Esophagus squamous epithelium (tissue), 5 donors: ENCODE measurements at places on chromosomes 7 and 10. TPM values are rescaled to one million over a fixed set of nuclear protein-coding genes. Genes with fewer than 3 reads are reported as not detected.

RAMP3 gene
- 16.8 TPM for total RNA-seq

MSS51 gene
- total RNA-seq = 0.88 TPM

HOXA2 gene
- total RNA-seq = 0.27 TPM

GRCh38 chr7:101347477-101347876 is 15.2 kb upstream of the COL26A1 start:
- no peak for DNase-seq
- H3K36me3 ChIP-seq = no peaks in the 10 kb centered on the region

- H3K4me3 ChIP-seq = no peak overlapping the region
- no peaks in the 10 kb centered on the region for H3K4me1 ChIP-seq
- no peak for DNase-seq
- H3K27ac ChIP-seq = no peak overlapping the region
- H3K36me3 ChIP-seq = no peaks in the 10 kb centered on the region
- H3K27me3 ChIP-seq = no peaks in the 10 kb centered on the region
These were observed 141.3 kb downstream of the CFTR start for GRCh38 chr7:117621075-117621618.

DNA sequence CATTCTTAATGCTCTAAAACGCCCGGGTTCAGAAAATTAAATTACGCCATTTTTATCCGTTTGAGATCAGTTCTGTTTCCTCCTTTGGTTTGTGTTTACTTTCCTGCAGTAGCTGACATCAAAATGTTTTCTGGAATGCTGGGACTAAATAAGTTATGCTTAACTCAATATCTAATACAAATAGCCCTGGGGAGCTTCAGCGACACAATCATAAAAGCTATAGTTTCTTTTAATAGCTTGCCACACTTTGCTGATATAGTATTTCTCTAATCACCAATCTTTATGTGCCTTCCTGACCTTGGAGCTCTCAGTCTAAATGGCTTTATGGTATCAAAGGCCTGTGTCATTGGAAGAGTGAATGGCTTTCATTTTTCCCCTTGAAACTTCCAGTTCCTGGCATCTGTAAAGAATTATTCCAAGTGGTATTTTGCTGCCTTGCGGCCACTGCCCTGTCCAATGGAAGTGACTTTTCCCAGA is 202.7 kb downstream of the HDAC9 start:
- no peaks in the 10 kb centered on the region for H3K4me1 ChIP-seq
- H3K27me3 ChIP-seq = no peaks in the 10 kb centered on the region
- DNase-seq = no peak
- no peaks in the 10 kb centered on the region for H3K36me3 ChIP-seq

- no peak overlapping the region for H3K4me3 ChIP-seq
- DNase-seq = no peak
- H3K4me1 ChIP-seq = peaks cover 21% of the 10 kb centered on the region
- no peaks in the 10 kb centered on the region for H3K27me3 ChIP-seq
These were observed 163.3 kb upstream of the AKR1E2 start for GRCh38 chr10:4662576-4663161.

DNA sequence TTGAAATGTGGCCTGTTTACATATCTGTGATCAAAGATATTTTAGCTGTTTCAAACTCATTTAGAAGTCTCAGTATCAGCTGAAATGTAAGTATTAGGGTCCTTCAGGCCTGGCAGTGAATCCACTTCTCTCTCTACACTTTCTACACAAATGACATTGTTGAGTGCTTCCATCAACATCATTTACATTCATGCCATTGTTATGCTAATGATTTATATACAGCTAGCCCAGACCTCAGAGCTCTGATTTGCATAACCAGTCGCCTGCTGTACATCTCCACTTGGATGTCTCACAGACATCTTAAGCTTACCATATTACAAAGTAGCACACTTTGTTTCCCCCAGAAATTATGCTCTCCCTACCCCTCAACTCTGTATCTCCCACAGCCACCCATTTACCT is 71.6 kb downstream of the GSDME start:
- no peak for DNase-seq
- H3K36me3 ChIP-seq = peaks cover 6% of the 10 kb centered on the region
- H3K27ac ChIP-seq = no peak overlapping the region
- no peaks in the 10 kb centered on the region for H3K4me1 ChIP-seq
- no peak overlapping the region for H3K4me3 ChIP-seq
- no peaks in the 10 kb centered on the region for H3K27me3 ChIP-seq

- peaks cover 3% of the 10 kb centered on the region for H3K27me3 ChIP-seq
- no peak overlapping the region for H3K27ac ChIP-seq
- peaks cover 7% of the 10 kb centered on the region for H3K4me1 ChIP-seq
- no peaks in the 10 kb centered on the region for H3K36me3 ChIP-seq
- H3K4me3 ChIP-seq = no peak overlapping the region
These were observed 63.3 kb upstream of the PRKG1 start for GRCh38 chr10:51010977-51011376.
